Bone marrow (tissue), 2 donors: ENCODE measurements at places on chromosomes 5 and 9.

- DNase-seq: no peak
These were observed 41.5 kb downstream of the DCP2 start for GRCh38 chr5:113017881-113018635.

GRCh38 chr9:84622981-84623380, 46.5 kb upstream of the NTRK2 start:
- DNase-seq: no peak

GRCh38 chr9:21031808-21032183, 356 bp upstream of the HACD4 start:
- no peak for DNase-seq

DNA sequence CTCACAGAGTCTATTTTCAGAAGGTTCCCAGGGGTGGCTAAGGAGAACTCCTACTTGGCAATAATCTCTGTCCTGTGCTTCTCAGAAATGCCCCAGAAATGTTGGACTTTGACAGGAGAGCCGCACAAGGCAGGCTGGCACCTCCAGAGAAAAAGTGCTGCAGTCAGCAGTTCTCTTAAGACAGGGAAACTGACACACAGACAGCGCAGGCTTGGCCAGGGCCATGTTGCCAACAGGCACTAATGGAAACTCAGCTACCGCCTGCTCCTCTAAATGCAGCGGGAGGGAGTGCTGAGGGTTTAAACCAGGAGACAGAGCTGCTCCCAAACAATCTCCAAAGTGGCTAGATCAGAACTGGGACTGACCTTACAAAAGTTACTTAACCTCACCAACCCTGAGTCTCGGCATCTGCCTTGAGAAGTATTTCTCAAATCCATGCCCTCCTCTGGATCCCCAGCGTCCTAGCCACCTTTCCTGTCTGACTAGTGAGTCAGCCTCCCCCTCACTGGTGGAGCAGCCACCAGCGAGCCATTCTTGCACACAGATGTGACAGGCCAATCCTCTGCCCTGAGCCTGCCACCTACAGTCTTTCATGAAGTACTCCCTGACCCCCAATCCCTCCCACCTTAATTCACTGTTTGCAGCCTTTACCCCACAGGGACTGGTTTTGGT, 186.4 kb downstream of the CDK5RAP2 start:
- no peak for DNase-seq

DNA sequence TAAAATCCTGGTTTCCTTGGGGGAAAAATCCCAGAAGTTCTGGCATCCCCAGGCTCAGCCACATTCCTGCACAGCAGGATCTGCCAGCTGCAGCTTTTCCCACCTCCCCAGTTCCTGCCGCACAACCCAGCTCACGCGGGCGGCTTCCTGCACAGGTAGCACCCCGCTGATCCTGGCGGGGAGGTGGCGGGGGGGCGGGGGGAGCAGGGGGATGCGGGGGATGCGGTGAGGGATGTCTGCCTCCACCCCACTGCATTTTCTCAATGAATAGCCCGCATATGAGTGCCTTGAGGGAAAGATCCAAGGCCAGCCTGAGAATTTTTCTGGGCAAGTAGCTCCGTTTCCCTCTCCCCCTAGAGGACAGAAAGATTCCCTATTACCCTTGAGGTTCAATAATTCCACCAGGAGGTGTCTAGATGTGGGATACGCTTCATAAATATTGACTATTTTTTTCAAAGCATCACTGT, 21.1 kb downstream of the GFPT2 start:
- DNase-seq: no peak

- DNase-seq: no peak
These were observed 261.4 kb upstream of the KLF4 start for GRCh38 chr9:107750741-107751566.

DNA sequence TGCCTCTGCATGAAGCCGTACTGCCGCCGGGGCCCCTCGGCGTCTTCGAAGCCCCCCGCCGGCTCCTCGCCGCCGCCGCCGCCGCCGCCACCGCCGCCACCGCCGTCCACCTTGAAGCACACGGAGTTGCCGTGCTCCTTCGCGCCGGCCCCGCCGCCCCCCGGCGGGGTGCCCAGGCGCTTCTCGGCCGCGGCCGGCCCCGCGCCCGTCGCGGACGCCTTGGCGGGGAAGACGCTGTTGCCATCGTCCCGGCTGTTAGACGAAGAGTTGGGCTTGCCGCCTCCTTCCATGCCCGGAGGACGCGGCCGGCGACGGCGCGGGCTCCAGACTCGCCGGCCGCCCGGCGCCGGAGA, 400 bp downstream of the HCN1 start:
- DNase-seq: no peak

- DNase-seq: no peak
These were observed 2.8 kb downstream of the TRAF1 start for GRCh38 chr9:120923620-120924328.

GRCh38 chr9:91949946-91950664, at the start of gene ROR2:
Gene ROR2, minus strand, starts transcription at chr9:91950228.
- no peak for DNase-seq

GRCh38 chr9:94875300-94876020, 149.0 kb downstream of the AOPEP start:
- DNase-seq: no peak

GRCh38 chr5:159156426-159157238, 52.7 kb downstream of the RNF145 start:
- DNase-seq: no peak

DNA sequence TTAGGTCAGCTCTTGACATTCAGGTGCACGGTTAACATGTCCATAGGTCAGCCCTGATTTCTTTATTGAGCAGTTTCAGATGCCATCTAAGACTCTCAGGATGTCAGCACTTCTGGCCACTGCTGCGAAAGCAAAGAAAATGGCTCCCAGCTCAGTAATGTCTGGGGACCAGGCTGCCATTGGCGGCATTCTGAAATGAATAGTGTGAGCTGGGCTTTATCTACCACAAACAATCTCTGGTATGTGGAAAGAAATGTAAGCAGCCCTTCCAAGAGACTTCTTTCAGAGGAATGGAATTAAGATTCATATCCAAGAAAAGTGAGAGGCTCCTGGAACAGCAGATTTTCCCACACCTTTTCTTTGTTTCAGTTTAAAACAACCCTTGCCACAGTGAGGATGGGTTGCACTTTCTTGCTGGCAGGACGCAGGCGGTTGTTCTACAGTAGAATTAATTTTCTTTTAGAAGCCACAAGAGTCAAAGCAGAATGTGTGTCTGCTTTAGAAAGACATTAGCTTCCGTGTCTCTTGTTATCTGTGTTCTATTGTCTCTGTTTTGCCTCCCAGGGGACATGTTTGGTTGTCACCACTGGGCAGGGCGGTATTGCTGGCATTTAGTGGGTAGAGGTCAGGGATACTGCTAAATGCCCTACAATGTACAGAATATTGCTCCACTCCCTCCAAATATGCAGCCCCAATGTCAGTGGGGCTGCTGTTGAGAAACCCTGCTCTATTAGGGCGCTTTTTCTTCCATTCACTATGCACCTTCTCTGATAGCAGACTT, 149.9 kb upstream of the ANKH start:
- no peak for DNase-seq

GRCh38 chr5:122699201-122699600, 75.7 kb upstream of the SNX2 start:
- DNase-seq: no peak

GRCh38 chr5:140595538-140596300, 31.1 kb downstream of the SLC35A4 start:
- DNase-seq: peak; percentile 56

- DNase-seq: no peak
These were observed 195.7 kb downstream of the ZNF608 start for GRCh38 chr5:124550731-124551130.

DNA sequence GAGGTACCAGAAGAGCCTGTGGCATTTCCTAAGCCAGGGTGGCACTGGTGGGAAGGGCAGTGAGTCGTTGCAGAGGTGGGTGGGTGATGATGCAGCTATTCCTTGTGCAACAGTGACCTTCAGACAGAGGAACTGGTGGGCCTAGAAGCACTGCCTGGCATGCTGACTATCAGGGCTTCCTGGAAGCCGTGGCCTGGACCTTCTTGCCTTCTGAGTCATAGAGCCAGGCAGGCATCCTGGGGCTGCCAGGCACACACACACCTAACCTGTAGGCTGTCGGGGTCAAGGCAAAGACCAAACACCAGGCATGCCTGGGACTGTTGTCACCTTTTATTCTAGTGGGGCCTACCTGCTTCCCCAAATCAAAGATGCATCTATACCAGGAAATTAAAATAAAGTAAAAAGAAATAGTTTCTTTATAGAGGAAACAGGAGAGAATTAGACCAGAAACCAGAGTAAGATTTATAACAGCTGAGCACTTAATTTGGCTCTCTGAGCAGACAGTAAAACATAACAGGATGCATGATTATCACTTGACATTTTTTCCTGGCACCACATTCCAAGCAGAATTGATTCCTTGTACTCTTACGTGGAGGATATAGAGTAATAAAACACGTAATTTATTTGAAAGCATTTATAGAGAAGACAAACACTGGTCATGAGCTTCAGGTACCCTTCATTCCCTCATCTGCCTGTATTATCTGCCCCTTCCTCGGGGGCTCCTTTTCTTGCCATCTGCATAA, 25.1 kb downstream of the NANS start:
- DNase-seq: no peak

DNA sequence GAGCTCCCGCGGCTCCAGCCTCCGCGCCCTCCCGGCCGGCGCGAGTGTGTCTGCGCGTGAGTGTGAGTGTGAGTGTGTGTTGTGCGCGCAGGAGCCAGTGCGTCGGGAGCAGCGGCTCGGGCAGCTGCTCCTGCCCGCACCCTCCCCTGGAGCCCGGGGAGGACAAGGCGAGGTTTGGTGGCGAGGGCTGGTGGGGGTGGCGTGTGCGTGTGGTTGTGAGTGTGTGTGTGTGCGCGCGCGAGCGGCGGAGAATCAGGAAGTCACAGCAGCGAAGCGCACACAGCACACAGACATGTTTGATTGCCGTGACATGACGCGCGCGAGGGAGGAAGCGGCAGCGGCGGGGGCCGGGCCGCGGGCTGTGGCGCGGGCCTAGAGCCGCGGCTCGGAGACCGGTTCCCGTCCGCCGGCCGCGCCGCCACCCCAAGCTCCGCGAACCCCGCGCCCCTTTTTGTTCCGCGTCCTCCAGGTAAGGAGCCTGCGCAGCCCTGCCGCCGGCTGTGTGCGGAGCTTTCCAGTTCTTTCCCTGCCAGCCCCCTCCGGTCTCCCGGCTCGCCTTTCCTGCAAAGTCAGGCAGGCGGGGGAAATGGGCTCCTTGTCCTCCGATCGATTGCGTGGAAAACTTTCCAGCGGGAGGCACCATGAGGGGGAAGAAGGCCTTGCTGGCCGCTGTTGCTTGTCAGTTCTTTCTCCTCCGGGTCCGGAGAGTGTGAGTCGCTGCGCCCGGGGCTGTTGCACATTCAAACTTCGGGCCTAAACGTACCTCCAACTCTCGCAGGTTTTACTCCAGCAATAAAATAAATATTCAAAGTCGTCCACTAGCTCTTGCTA, 2.4 kb downstream of the SMARCA2 start:
- DNase-seq: peak; percentile 79

- no peak for DNase-seq
These were observed 19.0 kb upstream of the RUSC2 start for GRCh38 chr9:35470894-35471293.

GRCh38 chr5:177427919-177428573, 1.6 kb downstream of the GRK6 start:
- no peak for DNase-seq

GRCh38 chr9:114235033-114235661, 79.8 kb downstream of the COL27A1 start:
- no peak for DNase-seq

DNA sequence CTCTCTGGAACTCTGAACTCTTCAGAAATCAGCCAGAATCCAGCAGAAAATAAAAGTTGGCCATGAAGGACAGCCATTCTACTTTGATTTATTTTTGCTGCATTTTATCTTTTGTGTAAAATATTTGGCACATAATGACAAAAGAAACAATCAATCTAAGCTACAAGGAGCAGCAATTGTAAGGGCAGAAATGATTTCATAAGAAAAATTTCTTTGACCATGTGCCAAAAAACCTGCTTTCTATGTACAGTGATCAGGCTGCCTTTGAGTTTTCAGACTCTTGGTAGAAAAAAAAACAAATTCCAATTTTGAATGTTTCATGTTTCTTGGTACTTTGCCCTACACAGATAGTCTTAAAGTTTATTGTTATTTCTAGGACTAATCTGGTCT, 69.8 kb upstream of the SLC1A3 start:
- DNase-seq: no peak

DNA sequence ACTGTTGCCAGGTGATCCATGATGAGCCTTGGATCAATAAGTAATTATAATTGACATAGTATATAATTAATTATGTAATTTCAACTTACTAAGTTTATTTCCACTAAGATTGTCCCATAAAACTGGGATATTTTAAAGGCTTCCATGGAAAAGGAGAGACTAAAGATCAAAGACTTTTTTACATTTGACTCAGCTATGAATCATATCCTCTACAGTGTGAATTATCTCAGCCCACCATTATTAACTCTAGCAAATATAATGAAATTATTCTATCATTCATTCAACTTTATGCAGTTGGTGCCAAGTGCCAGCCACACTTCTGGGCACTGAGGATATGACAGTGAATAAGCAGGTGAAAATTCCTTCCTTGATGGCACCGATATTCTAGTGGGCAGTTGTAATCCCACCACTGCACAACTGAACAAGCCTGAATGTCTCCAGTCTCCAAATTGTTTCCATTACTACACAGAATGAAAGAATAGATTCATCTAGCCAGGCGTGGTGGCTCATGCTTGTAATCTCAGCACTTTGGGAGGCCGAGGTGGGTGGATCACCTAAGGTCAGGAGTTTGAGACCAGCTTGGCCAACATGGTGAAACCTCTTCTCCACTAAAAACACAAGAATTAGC, 21.9 kb upstream of the TXN start:
- no peak for DNase-seq

DNA sequence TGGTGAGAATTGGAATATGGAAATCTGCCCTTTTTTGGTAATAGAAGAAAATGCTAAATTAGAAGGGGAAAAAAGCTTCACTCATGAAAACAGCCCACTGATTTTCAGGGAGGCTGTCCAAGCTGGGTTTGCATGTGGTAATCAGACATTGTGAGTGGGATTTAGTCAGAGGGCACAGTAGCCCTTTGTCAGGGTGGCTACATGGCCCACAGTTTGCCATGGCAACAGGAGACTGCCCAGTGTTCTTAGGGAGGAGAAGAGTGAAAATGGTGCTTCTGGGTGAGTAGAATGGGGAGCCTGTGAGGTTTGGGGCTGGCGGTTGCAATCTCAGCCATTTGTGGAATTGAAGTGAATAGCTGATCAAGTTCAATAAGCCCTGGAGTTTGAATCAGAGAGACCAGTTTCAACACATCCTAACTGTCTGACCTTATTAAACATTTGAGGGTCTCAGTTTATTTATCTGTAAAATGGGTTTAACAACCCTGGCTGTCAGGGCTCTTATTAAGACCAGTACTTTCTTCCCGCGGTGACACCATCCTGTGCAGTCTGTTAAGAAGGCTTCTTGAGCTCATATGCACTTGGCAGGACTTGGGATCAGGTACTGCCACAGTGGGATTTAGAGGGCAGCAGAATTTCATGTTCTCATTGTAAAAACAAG, 107.6 kb upstream of the TNC start:
- no peak for DNase-seq

GRCh38 chr9:76500061-76500460, 41.1 kb downstream of the GCNT1 start:
- DNase-seq: no peak

- no peak for DNase-seq
These were observed 44.8 kb downstream of the LURAP1L start for GRCh38 chr9:12819436-12820185.
